ENCODE measurements at places on chromosomes 11 and 22. TPM values are rescaled to one million over a fixed set of nuclear protein-coding genes. Genes with fewer than 3 reads are reported as not detected.

DNA sequence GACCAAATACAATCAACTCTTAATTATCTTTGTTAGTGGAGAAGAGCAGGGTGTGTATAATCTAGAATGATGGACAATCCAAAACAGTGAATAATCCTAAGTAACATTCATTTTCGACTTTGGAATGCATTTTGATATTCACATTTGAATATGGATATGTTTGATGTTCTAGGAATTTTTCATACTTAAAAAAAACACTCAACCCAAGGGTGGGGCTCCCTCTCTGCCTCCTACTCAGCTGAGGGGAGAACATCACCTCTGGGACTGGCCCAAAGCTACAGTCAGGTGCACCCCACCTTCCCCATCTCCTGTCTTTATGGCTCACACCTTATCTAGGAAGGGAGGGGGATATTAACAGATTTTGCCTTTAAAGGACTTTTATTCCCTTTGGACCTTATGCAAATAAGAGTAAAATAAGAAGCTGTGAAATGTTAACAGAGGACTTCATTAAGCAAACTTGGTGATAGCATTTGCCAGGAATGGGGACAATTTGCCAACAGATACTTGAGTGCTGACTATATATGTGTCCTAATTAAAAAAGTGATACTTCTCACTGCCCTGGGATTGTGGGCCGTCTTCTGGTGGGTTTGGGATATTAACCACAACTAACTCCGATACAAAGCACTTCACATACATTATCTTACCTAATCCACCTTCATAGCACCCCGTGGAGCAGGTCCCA lies 187.0 kb downstream of the ST3GAL4 start:
- peaks cover 13% of the 10 kb centered on the region for H3K27me3 ChIP-seq
- H3K27ac ChIP-seq = no peak overlapping the region
- no peaks in the 10 kb centered on the region for H3K4me1 ChIP-seq
- no peak for DNase-seq
- H3K36me3 ChIP-seq = no peaks in the 10 kb centered on the region

DNA sequence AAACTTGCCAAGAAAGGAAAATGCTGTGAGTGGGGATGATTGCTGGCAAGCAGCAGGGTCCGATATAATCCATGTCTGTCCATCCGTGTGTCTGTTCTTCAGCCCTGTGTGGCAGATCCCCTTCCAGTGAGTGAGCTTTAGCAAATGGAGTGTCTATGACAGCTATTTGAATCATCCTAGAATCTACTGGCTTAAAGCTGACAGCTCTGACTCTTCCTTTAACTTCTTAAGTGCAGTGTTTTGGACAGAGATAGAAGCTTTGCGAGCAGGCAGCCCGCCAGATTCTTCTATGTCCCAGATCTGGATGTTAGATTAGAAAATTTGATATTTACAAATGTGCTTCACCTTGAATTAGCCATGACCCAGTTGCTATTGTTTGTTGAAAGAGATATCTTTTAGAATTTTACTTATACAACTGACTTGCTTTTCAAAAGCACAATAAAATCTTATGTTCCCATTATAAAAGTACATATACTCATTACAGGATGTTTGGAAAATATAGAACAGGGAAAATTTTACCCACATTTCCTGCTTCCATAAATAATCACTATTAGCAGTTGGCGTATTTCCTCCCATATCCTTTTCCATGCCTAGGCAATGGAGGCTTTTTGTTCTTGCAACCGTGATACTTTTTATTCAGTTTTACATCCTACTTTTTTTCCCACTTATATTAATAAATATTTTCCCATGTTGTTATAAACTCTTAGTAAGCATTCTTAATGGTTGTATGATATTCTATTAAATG lies 124.5 kb downstream of the COMMD9 start:
- DNase-seq = no peak
- peaks cover 14% of the 10 kb centered on the region for H3K27me3 ChIP-seq
- H3K36me3 ChIP-seq = no peaks in the 10 kb centered on the region
- H3K4me3 ChIP-seq = no peak overlapping the region

DNA sequence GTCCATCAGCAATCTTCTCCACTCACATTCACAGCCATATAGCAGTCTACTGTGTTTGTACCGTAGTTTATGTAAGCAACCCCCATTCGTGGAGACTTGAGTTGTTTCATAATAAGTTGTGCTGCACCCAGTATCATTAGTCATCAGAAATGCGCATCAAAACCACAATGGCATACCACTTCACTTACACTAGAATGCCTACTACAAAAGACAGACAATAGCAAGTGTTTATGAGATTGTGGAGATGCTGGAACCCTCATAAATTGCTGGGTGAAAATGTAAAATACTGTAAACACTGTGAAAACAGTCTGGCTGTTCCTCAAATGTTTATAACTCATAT lies 133.3 kb downstream of the ATXN10 start:
- DNase-seq = no peak
- H3K4me3 ChIP-seq = no peak overlapping the region
- H3K36me3 ChIP-seq = peaks cover 7% of the 10 kb centered on the region

DNA sequence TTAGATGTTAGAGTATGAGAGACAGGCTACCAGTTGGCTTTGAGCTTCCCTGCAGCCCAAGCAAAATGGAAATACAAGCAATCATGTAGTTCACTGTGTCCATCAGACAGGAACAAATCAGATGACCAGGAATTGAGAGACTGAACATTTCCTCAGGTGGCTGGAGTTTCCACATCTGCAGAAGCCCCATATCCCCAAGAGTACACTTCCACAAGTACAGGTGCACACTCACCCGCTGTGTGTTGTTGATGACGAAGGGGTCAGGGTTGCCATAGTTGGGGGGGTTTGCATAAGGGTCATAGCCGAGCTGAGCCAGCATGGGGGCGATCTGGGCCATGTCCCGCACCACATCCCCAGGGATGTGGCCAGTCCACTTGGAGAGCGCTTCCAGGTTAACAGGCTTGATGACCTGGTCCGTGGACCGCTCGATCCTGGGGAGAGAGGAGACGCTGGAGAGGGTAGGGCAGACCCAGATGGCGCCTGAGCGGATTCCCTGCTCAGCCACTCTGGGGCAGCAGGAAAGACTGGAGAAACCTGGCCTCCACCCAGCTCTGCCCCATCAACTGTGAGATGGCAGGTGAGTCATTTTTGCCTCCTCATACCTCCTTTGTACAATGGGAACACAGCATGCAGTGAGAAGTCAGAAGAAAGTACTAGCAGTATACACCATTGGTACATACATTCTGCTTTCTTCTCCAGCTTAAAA lies 23.9 kb upstream of the TFIP11 start:
- no peak overlapping the region for H3K27ac ChIP-seq
- peaks cover 15% of the 10 kb centered on the region for H3K4me1 ChIP-seq
- H3K27me3 ChIP-seq = no peaks in the 10 kb centered on the region
- no peak overlapping the region for H3K4me3 ChIP-seq
- DNase-seq = no peak
- H3K36me3 ChIP-seq = peaks cover 57% of the 10 kb centered on the region

- peaks cover 7% of the 10 kb centered on the region for H3K27me3 ChIP-seq
- H3K4me1 ChIP-seq = peaks cover 3% of the 10 kb centered on the region
- H3K36me3 ChIP-seq = no peaks in the 10 kb centered on the region
- no peak overlapping the region for H3K27ac ChIP-seq
These were observed 75.8 kb downstream of the BUD13 start for GRCh38 chr11:116697011-116697410.

- no peak for DNase-seq
- H3K27me3 ChIP-seq = no peaks in the 10 kb centered on the region
- no peaks in the 10 kb centered on the region for H3K4me1 ChIP-seq
- no peak overlapping the region for H3K4me3 ChIP-seq
- no peaks in the 10 kb centered on the region for H3K36me3 ChIP-seq
These were observed 249.1 kb downstream of the FAT3 start for GRCh38 chr11:92473736-92474135.

DNA sequence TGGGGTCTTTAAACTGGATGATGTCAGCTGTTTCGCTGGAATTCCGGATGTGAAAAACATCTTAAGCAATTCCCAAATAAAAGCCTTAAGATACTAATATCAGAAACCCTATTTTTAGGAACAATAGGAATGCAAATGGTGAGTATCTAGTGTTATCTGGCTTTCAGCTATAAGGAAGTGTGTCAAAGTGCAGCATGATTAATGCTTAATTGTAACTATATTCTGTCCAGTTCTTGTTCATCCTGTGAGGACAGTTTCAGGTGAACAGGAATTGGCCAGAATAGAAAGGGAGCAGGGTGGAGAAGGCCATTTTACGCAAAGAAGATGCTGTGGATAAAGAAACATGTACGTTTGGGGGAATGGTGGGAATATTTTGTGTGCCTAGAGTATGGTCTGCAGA lies 108.2 kb downstream of the RASSF10 start:
- H3K4me1 ChIP-seq = peaks cover 10% of the 10 kb centered on the region
- no peaks in the 10 kb centered on the region for H3K36me3 ChIP-seq
- peaks cover 38% of the 10 kb centered on the region for H3K27me3 ChIP-seq
- H3K27ac ChIP-seq = no peak overlapping the region

CALCA gene
- total RNA-seq = not detected

DNA sequence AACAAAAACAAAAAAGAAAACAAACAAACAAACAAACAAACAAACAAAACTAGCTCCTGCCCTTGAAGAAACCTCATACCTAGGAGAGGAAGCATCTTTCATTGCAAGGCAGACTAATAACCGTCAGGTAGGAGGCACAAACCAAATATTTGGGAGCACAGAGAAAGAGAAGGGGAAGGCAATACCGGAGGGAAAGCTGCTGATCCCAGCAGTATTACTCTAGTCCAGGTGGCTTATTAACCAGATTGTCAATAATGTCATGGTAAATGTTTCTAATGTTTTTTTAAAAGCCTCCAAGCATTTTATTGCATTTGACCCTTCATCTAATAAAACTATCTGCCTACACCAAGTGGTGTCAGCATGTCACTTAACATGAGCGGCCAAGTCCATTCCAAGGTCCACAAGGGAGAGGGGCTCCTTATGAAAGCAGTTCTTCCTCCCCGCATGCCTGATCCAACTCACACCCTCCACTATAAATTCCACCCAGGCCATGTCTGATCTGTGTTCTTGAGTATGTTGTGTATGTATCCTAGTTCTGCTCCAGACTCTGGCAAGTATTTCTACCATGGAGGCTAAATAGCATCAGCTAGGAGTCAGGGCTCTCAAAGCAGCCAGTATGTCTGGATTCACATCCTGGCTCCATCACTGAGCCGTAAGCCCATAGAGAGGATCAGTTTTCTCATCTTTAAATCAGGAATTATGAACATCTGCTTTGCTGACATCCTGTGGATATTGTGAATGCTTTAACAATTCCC lies 208.1 kb upstream of the TENM4 start:
- H3K27me3 ChIP-seq = no peaks in the 10 kb centered on the region
- H3K27ac ChIP-seq = no peak overlapping the region
- no peak for DNase-seq
- H3K4me3 ChIP-seq = no peak overlapping the region

- H3K4me3 ChIP-seq = no peak overlapping the region
- H3K27me3 ChIP-seq = peaks cover 12% of the 10 kb centered on the region
- no peak overlapping the region for H3K27ac ChIP-seq
- peaks cover 7% of the 10 kb centered on the region for H3K4me1 ChIP-seq
These were observed 5.5 kb upstream of the PGM2L1 start for GRCh38 chr11:74403607-74404321.

- no peaks in the 10 kb centered on the region for H3K36me3 ChIP-seq
- no peak overlapping the region for H3K4me3 ChIP-seq
- no peak overlapping the region for H3K27ac ChIP-seq
- peaks cover 11% of the 10 kb centered on the region for H3K4me1 ChIP-seq
These were observed 27.6 kb upstream of the SLC35C1 start for GRCh38 chr11:45777127-45777969.

DNA sequence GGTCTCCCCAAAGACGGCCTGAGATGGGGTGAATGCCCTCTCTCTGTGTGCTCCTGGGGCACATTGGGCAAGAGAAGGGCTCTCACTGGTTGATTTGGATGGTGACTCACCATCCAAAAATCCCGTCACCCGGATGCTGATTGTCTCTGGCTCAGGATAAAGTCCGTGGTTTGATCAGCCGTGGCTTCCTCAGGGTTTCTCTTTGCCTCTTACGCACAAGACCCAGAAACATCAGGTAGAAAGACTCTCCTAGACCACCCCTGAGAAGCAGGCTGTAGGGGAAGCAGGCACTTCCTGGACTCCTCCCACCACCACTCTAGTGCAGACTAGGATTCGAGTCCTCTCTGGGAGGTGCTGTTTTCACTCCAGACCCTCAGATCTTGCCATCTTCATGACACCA lies 176.1 kb upstream of the NCAM1 start:
- no peak overlapping the region for H3K27ac ChIP-seq
- no peaks in the 10 kb centered on the region for H3K4me1 ChIP-seq
- H3K4me3 ChIP-seq = no peak overlapping the region
- H3K27me3 ChIP-seq = peaks cover 8% of the 10 kb centered on the region
- H3K36me3 ChIP-seq = no peaks in the 10 kb centered on the region
- DNase-seq = no peak

GRCh38 chr11:113518716-113519495 lies 43.7 kb upstream of the DRD2 start:
- H3K36me3 ChIP-seq = no peaks in the 10 kb centered on the region
- DNase-seq = no peak
- H3K27ac ChIP-seq = no peak overlapping the region

DNA sequence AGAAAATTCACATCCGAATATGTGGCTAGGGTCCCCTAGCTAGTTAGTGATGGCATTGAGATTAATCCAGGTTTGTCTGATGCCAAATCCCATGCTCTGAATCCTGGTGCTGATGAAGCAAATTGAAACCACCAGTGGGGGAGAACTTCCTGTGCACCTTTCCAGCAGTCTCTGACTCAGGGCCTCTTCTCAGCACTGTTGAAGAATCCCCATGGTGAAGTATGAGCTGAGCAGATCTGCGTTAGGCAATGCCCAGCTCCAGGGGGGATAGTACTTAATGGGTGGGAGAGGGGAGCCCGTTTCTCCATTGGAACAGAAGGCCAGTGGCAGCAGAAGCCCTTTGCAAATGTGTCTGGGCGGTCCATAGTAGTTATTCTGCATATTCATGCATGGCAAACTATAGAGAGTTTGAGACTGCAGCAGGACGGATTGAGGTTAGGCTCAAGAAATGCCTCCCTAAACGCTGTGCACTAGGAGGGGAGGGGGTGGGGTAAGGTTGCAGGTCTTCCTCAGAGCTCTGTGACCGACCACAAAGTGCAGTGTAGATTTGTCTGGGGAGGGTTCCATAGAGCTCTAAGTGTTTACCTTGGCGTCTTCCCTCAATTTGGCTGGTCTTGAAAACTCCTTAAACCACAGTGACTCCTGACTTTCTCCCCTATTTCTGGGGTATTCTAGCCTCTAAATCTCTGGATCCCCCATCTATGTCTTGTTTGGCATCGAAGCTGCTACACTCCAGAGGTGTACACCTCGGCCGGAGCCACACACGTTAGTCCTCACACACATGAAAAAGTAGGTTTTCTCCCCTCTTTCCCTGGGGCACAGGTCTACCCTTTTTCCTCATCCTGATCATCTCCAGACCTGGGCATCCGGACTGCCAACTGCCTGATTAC lies 4.8 kb downstream of the POU2F3 start:
- no peak overlapping the region for H3K27ac ChIP-seq
- H3K36me3 ChIP-seq = peaks cover 4% of the 10 kb centered on the region
- no peak overlapping the region for H3K4me3 ChIP-seq
- H3K4me1 ChIP-seq = peaks cover 49% of the 10 kb centered on the region
- DNase-seq = no peak
- peaks cover 78% of the 10 kb centered on the region for H3K27me3 ChIP-seq

Data from activated CD4-positive, alpha-beta memory T cell treated with anti-CD3 and anti-CD28 coated beads, Interleukin-2, amount 10 ng/mL, durations not matched to agents 7 days and 5 days (primary cell).